ENCODE measurements at places on chromosomes 12 and 14.

- no peak for DNase-seq
Measured at GRCh38 chr14:105118646-105119407, 49.7 kb downstream of the JAG2 start.

DNA sequence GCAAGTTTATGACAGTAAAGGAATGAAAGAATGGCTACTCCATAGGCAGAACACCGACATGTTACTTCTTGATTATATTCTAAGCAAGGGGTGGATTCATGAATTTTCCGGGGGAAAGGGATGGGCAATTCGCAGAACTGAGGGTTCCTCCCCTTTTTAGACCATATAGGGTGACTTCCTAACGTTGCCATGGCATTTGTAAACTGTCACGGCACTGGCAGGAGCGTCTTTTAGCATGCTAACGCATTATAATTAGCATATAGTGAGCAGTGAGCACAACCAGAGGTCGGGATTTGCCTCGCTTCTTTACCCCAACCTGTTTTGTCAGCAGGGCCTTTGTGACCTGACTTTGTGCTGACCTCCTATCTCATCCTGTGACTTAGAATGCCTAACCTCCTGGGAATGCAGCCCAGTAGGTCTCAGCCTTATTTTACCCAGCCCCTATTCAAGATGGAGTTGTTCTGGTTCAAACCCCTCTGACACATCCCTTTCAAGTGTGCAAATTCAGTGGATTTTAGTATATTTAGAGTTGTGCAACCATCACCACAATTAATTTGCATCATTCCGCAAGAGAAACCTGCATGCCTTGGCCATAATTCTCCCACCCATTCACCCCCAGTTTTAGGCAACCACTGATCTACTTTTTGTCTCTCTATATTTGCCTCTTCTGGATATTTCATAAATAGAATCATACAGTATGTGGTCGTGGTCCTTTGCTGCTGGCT, 27.4 kb downstream of the PALS1 start:
- DNase-seq, result no peak

GRCh38 chr14:76314521-76315034, 61.4 kb upstream of the ESRRB start:
- no peak for DNase-seq

DNA sequence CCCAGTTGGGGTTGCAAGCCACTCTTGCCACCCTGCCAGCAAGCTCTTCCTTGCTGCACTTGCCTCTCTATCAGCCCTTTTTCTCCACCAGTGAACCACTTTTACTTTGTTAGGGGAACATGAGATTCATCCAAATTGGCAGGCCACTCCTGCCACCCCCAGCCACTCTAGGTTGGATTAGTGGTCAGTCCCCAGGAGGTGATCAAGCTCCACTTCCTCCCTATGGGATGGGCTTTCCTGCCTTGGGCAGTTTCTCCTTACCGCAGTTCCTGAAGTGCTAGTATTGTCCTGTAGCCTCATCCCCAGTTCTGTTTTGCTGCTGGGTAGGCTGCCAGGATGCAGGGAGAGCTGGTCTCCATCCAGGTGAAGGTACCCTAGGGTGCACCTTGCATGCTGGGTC, 104.5 kb downstream of the ALG10 start:
- no peak for DNase-seq

DNA sequence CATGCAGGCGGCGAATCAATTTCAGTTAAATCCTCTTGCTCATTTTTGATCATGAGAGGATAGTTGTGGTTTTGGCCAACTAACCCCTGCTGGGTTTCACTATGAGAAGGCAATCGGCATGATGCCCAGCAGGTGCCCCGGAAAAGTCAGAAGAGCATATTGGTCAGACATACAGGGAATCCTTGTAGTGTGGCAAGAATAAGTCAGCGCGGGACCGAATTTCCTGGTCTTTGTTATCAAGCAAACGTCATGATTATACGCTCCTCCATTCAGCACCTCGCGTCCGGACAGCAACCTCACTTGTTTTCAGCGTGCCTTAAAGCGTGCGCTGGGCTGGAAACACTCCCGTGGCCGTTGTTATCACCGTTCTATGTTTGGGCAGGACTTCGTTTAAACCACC, 1.8 kb downstream of the TBC1D30 start:
- no peak for DNase-seq

- no peak for DNase-seq
Measured at GRCh38 chr14:55180006-55180405, 11.4 kb downstream of the DLGAP5 start.

DNA sequence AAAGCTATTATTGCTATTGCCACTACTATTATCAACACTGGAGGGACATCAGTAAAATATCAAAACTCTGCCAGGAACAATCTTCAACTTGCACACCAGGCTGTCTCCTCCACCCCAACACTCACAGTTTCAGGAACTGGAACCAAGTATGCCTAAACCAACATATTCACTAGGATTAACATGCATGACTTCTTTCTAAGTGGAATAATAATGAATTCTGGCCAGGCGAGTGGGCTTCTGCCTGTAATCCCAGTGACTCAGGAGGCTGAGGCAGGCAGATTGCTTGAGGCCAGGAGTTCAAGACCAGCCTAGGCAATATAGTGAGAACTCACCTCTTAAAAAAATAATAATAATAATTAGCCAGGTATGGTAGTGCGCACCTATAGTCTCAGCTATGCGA, 58.1 kb downstream of the TBX5 start:
- DNase-seq, result no peak

- no peak for DNase-seq
Measured at GRCh38 chr14:99252443-99252939, 19.5 kb downstream of the BCL11B start.

GRCh38 chr12:24042651-24043050, 93.2 kb upstream of the SOX5 start:
- no peak for DNase-seq

DNA sequence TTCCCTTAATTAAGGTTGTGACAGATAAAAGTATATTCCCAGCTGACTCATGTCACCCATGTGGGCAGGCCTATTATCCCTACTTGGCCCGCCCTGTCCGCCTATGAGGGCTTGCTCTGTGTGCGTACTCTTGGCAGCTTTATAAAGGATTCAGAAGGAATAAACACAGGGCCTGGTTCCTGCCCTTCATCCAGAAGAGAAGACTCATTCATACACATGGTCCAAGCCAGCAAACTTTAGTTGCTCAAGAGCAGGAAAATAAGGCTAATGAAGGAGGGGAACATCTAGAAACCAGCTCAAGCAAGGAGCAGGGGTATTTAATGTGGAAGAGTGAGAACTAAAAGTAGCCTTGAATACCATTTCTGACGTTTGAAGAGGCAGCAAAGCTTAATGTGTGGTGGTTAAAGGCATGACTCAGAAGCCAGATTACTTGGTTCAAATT, 141.9 kb downstream of the CRADD start:
- no peak for DNase-seq

- peak; percentile 41 for DNase-seq
Measured at GRCh38 chr12:113048716-113049127, 7.8 kb upstream of the DTX1 start.

GRCh38 chr14:74135426-74135825, 50.7 kb downstream of the LIN52 start:
- DNase-seq, result no peak

DNA sequence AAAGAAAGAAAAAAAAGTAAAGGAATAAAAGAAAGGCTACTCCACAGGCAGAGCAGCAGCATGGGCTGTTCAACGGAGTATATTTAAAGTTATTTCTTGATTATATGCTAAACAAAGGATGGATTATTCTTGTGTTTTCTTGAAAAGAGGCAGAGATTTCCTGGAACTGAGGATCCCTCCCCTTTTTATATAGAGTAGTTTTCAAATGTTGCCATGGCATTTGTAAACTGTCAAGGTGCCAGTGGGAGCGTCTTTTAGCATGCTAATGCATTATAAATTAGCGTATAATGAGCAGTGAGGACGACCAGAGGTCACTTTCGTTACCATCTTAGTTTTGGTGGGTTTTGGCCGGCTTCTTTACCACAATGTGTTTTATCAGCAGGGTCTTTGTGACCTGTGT, 383.0 kb downstream of the PCNX1 start:
- DNase-seq, result no peak

DNA sequence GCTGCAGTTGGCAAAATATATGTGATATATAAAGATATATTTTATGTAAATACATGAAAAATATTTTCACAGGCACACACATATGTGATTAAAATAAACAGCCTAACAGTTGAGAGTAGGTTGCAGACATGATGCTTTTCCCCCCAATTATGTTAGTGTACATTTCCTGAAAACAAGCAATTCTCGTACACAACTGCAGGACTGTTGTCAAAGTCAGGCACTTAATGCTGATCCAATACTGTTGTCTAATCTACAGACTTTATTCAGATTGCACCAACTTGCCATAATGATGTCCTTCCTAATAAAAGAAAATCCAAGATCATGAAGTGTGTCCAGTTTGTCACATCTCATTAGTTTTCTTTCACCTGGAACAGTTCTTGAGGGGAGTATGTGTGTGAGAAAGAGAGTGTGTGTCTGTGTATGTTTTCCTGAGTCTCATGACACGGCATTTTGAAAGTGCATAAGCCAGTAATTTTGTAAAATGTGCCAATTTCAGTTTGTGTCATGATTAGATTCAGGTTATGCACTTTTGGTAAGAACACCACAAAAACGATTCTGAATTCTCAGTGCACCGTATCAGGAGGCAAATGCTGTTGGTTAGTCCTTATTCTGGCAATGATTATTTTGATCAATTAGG, 16.5 kb upstream of the SEL1L start:
- no peak for DNase-seq

DNA sequence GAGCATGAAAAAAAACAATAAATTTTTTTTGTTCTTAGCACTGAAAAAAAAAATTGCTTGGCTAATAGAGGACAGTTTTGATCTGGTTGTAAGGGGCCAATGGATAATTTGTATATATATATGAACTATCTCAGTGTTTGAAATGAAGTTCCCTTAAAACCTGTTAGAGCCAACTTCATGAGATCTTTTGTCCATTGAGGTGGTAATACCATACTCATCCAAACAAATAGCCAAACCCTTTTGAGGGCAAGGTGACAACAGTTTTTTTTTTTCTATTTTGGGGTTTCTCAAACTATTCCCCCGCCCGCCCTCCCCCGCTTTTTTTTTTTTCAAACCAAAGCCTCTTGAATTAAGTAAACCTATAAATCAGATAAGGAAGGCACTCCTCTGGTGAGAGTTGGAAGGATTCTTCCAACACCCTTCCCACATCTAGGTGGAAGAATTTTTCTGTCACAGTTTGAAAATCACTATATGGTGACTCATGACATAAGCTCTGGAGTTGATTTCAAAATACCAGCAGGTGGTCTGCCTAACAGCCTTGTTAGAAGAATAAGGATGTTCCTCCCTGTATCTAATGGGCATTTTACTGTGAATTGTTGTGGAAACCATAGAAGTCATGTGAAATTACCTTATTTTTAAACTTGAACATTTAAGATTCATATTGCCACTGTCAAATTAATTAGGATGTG, 10.2 kb downstream of the ARHGAP5 start:
- DNase-seq, result no peak

All from activated CD4-positive, CD25-positive, alpha-beta regulatory T cell treated with anti-CD3 and anti-CD28 coated beads, Interleukin-2, amount 50 U/mL, for 16 hours (primary cell).